ENCODE measurements at places on chromosomes 5 and 9.

GRCh38 chr5:125554355-125554754, 807.9 kb upstream of the ZNF608 start:
- no peak for DNase-seq

- no peak for DNase-seq
These were observed 73.9 kb downstream of the GOLPH3 start for GRCh38 chr5:32100230-32100629.

DNA sequence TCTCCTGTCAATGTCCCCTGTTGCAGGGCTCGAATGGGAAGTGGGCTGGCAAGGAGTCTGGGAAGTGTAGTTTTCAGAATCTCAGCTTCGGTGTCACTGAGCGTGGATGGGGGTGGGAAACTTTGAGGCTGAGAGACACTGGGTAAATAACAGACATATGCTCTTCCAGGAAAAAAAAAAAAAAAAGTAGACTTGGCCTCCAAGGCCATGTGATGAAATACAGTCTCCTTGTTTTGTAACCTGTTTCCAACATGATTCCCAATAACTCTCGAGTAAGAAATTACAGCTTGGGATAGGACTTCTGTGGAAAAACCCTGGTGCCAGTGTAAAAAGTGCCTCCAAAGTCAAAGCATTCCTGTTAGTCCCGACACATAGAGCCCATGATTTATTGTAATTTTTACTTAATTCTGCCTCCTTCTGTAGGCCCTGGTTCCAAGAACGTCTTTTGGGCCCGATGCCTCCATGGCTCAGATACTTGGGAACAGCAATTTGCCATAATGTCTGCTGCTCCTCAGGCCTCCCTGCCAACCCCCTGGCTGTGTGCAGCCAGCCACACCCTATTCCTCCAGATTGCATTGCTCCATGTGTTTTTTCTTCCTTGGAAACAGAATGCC, 119.5 kb upstream of the TNC start:
- DNase-seq = peak; percentile 40

DNA sequence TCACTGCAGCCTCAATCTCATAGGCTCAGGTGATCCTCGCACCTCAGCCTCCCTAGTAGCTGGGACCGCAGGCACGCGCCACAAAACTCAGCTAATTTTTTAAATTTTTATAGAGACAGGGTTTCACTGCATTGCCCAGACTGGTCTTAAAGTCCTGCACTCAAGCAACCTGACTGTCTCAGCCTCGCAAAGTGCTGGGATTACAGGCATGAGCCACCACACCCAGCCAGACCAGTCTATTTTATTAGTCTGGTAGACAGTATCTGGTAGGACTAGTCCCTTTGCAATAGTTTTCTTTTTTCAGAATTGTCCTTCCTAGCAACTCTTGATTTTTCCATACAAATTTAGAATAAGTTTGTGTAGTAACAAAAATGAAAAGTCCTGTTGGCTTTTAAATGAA, 14.1 kb upstream of the GPR150 start:
- DNase-seq = no peak

DNA sequence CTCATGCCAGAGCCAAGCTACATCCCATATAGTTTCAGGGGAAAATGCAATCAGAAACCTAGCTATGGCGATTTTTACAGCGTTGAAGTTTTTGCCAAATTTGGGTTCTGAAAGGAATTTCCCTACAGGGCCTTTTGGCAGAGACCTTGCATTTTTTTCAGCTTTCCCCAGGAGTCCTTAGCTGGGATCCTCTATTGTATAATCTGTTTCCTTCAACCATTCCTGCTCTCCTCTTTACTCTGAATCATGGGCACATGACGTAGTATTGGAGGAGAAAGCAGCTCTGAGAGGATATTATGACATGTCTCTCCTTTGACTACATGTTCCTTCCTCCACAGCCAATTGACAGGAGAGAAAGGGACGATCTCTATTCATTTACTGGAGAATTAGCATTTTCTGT, 118.5 kb upstream of the ERCC6L2 start:
- peak; percentile 94 for DNase-seq

DNA sequence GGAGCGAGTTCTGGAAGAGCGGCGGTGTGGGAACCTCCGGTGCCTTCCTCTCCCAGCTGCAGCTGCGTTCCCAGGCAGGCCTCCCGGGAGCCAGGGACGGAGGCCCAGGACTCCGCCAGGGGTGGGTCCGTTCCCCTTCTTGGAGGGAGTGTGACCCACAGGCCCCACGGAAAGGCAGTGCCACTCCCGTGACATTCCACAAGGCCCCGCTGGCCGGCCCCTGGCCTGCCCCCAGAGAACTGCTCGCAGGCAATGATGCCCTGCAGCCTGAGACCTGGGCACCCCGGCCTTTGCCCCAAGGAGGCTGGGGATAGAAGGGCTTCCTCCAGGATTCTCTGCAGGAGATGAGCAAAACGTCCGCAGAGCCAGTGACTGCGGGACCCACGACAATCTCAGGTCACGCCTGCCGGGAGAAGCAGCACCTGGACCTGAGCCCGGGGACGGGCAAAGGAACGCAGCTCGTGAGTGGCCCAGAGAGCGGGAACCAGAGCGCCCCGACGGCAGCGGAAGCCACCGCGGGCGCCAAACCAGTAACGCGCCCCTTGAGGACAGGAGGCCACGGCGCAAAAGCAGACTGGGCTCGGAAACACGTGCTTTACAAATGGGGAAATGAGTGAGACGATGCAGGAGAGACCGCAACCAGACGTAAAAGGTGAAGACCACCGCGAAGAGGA, 9.3 kb downstream of the OBP2B start:
- DNase-seq = no peak

DNA sequence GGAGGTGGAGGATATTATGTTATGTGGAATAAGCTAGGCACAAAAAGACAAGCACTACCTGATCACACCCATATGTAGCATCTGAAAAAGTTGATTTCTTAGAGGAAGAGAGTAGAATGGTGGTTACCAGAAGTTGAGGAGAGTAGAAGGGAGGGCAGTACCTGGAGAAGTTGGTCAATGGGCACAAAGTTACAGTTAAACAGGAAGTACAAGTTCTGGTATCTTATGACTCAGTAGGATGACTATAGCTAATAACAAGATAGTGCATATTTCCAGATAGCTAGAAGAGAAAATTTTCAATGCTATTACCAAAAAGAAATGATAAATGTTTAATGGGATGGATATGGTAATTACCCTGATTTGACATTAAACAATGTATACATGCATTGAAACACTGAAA, 686.7 kb downstream of the ISL1 start:
- no peak for DNase-seq

DNA sequence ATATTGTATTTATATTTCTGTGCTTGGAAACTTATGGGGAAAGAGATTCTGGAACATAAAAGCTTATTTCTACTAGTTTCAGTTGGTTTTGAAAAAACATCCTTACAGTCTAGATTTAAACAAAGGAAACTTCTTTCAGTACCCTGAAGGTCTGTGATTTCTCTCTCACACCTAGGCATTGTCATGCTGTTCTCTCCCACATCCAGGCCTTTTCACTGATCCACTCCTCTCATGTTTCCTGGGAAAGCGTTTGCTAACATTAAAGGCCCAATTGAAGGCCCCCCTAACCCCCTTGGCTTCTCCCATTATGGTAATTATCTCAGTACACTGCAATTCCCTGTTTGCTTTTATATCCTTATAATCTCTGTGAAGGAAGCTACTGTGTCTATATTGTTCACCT, 856 bp upstream of the PCDHGA3 start:
- DNase-seq = no peak

DNA sequence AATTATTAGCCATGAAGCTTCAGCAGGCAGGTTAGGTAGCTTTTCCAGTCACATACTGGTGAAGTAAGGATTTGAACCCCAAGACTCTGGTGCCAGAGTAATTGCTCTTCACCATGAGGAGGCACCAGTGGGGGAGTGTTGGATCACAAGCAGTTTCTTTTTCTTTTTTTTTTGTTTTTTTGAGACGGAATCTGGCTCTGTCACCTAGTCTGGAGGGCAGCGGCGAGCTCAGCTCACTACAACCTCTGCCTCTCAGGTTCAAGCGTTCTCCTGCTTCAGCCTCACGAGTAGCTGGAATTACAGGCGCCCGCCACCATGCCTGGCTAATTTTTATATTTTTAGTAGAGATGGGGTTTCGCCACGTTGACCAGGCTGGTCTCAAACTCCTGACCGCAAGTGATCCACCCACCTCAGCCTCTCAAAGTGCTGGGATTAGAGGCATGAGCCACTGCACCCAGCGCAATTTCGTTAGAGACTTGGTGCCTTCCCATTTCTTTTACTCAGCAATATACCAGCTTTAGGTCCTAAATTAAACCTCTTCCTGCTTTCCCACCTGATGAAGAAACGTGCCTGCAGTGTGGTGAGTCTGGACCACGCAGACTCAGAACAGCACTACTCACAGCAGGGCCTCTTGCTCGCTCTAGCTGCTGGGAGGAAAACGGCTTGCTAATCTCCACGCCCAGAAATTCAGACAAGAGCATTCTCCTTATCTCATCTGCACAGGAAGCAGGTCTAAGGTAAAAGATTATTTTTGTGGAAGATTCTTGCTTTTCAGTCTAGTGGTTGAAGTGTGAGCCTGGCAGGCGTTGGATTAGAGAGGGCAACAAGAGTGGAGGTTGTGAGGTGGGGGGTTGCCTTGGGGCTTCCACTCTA, at the start of gene S100Z:
TSS of gene S100Z (plus strand) at position 596 of the 873 bp plus-strand sequence. CDS start 25,346 bp downstream, outside the sequence.
- DNase-seq = peak; percentile 20

- peak; percentile 52 for DNase-seq
These were observed 50.5 kb downstream of the HACD4 start for GRCh38 chr9:20980832-20981455.

GRCh38 chr5:174310243-174310642, 264.7 kb downstream of the NSG2 start:
- no peak for DNase-seq

- no peak for DNase-seq
These were observed 58.0 kb downstream of the UBE2QL1 start for GRCh38 chr5:6506611-6507010.

DNA sequence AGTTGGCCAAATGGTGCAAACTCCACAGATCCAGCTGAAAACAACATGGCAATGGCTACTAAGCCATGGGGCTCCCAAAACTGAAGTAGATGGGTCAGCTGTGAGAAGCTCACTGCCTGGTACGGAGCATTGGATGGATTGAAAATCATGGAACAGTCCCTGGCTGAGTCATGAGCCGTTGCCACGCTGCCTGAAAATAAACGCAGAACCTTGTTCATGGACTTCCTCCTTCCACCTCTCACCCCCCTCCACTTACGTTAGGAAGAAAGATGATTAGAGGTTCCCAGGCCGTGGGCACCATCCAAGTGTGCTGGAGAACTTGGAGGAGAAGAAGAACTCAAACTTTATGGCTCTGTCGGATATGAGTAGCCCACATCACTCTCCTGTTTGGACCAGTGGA, 6.8 kb upstream of the DIPK1B start:
- DNase-seq = no peak

Data from fibroblast of pulmonary artery (primary cell).